ENCODE measurements at places on chromosomes 6 and 20. TPM values are rescaled to one million over a fixed set of nuclear protein-coding genes. Genes with fewer than 3 reads are reported as not detected.

- DNase-seq: no peak
These were observed 49.7 kb downstream of the NOL4L start for GRCh38 chr20:32535316-32535952.

GRCh38 chr6:6927521-6928361, 180.0 kb upstream of the RREB1 start:
- peak; percentile 9 for DNase-seq

DNA sequence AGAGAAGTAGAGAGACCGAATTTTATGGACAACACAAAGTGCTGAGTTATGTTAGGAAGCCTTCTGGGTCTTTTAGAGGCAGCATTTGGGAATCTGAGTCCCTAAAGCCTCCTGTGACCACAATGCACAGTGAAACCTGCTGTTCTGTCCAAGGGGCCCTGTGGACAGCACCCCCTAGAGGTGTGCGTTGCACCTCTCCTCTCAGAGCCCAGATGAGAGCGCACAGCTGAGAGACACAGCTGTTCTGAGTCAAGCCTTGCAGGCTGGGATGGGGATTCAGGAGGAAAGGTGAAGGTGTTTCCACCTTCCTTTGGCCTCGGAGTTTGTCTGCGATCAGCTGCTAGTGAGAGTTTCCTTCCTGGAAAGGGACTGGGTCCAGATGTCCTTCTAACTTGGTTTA, 13.0 kb downstream of the PCK1 start:
- DNase-seq: no peak

DNA sequence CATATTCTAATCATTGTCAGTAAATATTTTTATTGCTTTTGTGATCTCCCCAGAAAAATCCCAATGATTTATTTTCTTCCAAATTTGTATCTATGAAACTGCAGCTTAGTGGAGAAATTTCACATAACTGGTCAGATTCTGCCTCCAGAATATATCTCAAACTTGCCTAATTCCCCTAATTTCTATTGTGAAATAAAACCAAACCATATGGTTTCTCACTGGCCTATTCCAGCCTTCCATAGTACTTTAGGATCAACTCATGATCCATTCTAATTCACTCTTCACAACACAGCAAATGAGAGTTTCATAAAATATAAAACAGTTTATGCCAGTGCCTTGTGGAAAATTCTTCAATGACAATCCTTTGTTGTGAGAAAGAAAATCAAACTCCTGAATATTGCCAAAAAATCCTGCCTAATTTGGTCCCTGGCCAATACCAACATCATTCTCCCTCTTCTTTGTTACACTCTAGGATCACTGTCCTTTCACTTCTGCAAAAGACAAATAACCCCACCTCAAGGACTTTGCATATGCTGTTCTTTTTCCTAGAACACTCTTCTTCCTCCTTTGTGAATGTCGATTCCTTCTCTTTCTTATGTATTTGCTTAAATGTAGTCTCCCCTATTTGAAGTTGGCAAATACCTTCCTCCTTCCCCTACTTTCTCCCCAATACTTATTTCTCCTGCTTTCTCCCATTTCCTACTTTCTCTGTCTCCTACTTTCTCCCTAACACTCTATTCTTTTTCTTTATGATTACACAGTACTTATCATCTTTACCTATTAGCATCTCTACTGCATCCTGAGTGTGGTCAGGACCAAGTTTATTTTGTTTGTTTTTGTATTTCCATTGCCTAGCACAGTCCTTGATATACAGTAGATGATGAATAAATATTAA, 587.5 kb downstream of the RFPL4B start:
- DNase-seq: no peak

DNA sequence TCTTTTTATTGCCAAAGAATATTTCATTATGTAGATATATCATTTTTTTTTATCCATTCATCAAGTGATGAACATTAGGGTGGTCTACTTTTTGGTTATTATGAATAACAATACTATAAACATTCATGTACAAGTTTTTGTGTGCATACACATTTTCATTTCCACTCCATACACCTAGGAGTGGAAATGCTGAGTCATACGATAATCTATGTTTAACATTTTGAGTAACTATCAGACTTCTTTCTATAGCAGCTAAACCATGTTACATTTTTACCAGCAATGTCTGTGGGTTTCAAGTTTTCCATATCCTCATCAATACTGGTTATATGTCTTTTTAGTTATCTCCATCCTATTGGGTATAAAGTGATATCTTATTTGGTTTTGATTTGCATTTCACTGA, 65.7 kb downstream of the PRSS35 start:
- no peak for DNase-seq

DNA sequence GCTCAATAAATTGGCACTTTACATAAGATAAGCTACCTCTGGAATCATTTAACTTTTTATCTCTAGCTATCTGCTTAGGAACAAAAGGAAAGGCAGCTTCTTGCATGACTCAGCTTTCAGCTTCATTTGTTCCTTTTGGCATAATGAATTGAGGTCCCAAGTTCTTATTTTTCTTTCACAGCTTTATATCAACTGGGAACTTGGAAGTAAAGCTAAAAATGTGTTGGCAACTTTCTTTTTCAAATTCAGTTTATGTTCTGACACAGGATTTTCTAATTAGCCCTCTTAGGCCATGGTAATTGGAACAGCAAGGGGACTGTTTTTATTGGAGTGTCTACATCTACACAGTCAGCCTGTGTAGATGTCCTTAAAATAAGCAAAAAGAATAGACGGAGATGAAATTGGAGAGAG, 55.2 kb upstream of the MRAP2 start:
- DNase-seq: no peak

- DNase-seq: no peak
These were observed 50.1 kb downstream of the CARMIL1 start for GRCh38 chr6:25329161-25329817.

GRCh38 chr20:25097498-25097897, 15.6 kb upstream of the VSX1 start:
- DNase-seq: no peak

- no peak for DNase-seq
These were observed 5.6 kb downstream of the CYP24A1 start for GRCh38 chr20:54167909-54168872.

GRCh38 chr6:122736163-122736562, 43.4 kb upstream of the FABP7 start:
- no peak for DNase-seq

- DNase-seq: no peak
These were observed 4.7 kb downstream of the ZMYND8 start for GRCh38 chr20:47351643-47352331.

GRCh38 chr6:99559057-99559456, 9.4 kb downstream of the CCNC start:
- DNase-seq: no peak

DNA sequence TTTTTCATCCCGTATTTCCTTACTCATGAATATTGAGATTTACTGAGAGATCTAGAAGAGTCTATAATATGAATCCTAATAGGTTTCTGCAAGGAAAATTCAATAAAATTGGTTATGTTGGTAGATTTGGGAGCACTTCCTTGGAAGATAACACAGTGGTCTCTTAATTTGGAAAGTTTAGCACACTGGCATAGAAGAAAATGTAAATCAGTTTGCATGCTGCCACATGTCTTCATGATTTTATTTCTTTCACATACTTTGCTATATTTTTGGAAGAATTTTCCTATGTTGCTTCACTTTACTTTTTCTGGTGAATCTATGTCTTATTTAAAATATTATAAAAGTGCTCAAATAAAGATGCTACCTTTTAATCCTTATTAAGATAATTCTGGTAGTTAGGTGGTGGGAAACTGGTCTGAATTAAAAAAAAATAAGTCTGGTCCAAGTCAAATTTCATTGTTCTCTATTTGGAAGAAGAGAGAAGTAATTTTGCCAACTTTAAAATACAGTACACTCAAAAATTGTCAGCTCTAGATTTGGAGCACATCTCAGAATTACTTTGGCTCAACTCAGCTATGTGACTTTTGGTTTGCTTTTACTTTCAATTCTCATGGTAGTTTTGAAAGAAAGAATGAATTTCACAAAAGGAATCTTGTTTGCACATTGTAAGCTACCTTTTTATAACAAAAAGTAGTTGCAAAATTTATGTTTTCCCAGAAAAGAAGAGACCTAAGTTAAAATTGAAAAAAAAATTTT, 197.3 kb downstream of the CENPW start:
- no peak for DNase-seq

DNA sequence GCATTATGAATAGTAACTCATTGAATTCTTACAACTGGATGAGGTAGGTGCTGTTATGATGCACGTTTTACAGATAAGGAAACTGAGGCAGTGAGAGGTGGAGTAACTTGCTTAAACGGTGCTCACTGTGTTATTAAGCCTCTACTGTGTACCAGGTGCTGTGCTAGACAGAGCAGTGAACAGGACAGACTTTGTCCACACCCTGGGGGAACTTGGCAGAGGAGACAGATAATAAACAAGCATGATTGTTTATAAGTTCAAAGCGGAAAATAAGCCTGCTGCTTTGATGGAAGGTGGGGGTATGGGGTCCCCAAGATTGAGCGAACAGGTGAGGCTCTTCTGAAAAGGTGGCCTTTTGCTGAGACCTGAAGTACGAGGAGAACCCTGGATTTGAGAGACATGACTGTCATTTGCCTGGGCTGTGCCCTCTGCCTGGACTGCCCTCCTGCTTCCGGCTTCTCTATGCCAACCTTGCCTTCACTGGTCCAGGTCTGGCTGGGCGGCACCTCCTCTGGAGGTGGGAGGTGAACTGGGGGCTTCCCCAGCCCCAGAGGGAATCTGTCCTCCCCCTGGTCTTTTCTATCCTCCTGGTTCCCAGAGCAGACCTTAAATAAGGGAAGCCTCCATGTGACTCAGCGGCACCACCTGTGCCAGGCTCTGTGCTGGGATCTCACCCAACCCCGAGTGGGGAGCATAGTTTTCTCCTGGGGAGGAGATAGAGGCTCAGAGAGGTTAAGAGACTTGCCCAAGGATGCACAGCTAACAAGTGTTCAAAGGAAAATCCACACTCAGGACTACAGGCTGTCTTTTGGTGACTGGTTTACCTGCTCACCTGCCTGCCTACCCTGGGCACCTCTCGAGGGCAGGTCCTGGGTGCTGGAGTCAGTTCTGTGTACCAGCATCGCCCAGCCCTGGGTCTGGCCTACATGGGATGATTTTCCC, 59.1 kb downstream of the CEBPB start:
- peak; percentile 44 for DNase-seq

DNA sequence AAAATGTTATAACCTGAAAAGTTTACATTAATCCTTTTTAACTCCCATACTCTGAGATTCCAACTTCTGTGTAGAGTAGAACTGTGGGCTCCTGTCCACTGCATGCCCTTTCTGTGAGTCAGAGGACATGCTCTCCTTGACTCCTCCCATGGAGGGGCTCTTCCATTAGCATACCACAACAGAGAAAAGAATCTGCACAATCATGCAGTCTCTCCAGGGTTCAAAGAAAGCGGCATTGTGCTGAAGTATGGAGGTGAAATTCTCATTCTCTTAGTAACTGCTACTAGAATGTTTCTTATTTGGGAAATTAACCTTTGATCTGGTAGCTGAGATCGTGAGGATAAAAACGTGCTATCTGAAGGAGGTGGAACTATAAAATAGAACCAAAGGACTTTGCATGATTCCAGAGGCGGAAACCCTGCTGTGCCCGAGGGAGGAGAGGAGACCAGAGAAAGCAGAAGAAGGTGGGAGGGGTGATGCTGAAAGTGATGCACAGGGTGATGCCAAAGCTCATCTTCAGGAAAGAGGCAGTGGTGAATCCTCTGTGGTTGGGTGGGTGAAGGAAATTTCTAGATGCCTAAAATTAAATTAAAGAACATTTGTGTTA, 202.2 kb upstream of the PCSK2 start:
- DNase-seq: no peak

DNA sequence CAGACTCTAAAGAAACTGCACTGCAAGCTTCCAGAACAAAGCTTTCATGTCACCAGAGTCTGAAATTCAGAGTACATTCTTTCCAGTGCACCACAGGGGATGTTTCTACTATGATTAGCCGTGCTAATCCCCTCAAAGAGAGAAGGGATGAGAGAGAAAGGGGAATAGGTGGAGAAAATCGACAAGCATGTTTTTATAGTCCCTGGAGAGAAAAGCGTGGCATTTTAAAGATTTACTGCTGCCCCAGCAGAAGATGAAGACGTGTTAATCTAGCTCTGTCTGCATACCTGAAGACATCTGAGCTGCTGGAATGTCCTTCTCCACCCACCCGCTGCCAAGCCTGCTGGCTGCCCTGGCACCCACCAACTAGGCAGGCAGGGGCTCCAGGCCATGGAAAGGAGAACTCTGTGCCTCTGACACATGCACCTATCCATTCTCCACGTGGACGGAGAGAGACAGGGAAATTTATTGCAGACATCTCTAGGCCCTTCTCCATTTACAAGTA, 4.1 kb downstream of the MYLK4 start:
- no peak for DNase-seq

- no peak for DNase-seq
These were observed 39.7 kb upstream of the SUPT3H start for GRCh38 chr6:45417436-45417835.

DNA sequence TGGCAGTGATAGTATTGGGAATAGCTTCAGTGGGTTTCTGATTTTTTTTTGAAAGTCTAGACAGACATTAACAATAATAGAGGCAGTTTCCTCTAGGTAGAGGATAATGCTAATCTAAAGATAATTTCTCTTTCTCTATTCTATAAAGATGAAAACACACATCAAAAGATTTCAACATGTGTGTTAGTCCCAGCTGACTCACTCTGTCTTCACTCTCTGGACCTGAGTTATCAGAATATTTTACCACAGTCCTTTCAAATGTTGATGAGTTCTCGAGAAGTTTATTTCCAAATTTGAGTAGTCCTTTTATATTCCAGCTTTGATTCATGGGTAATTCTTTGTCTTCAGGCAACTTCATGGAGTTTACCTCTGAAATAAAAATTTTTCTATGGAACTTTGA, 17.1 kb downstream of the RPRD1B start:
- no peak for DNase-seq

DNA sequence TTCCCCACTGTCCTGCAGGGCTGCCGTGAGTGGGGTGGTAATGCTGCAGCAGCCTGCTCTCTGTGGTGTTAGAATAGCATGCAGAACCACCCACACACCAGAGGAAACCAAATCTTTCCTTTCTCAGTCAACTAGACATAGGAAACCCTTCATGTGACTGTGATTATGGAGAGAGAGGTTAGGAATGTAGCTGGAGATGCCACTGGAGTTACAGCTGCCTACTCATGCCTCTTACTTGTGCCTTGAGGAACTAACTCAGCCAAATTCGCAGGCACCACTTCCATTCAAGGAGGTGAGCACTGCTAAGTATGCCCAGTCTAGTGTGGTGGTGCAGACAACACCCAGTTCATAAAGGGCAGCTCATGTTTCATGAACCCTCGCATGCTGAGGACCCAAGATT, 27.4 kb downstream of the MUC22 start:
- no peak for DNase-seq

DNA sequence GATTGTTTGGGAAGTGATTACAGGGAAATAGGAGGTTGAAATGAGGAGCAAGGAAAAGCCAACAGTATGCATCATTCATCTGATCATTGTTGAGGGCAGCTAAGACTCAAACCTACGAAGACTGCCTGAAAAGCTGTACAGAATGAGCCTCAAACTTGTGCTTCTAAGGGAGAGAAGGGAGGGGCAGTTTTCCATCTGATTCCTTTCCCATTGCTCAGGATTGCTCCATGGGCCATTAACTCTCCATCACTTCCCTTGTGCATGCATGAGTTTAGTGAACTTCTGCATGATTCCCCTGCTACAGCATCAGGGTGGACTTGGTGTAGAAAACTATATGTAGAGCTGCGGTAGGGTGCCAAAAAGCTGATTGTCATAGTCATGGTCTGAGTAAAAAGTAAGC, 742.7 kb upstream of the SLC35B3 start:
- no peak for DNase-seq

Gene MCCD1
- not detected for total RNA-seq

Gene C20orf204
- total RNA-seq: 1.7 TPM

Gene C6orf132
- total RNA-seq: 57.6 TPM

Gene LGSN
- 0.05 TPM for total RNA-seq

Gene ECT2L
- not detected for total RNA-seq

Gene DPPA5
- total RNA-seq: not detected

Gene TPD52L2
- 48.7 TPM for total RNA-seq

Gene UNC5CL
- total RNA-seq: 7.4 TPM
